ENCODE measurements at places on chromosomes 6 and 20. TPM values are rescaled to one million over a fixed set of nuclear protein-coding genes. Genes with fewer than 3 reads are reported as not detected.

DNA sequence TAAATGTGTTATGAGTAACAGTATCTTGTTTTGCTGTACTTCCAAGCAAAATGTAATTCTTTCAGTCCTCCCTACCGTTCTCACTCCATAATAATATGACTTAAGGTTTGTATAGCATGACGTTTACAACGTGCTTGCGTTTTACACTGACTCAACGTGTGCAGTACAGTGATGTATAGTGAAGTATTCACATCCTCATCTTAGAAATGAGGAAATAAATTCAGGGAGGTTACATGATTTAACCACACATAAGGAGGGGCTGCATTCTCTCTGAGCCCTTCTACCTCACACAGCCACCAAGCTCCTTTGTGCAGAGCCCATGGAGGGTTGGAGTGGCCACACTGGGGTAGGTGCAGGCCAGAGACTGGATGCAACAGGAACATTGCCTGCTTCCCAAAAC is 164.5 kb downstream of the MTHFD1L start:
- DNase-seq, result no peak
- H3K27me3 ChIP-seq, result no peaks in the 10 kb centered on the region
- peaks cover 35% of the 10 kb centered on the region for H3K36me3 ChIP-seq
- no peak overlapping the region for H3K27ac ChIP-seq
- peaks cover 6% of the 10 kb centered on the region for H3K4me1 ChIP-seq
- no peak overlapping the region for H3K4me3 ChIP-seq

- H3K4me1 ChIP-seq, result no peaks in the 10 kb centered on the region
- no peaks in the 10 kb centered on the region for H3K27me3 ChIP-seq
- H3K27ac ChIP-seq, result no peak overlapping the region
- DNase-seq, result no peak
Observed at GRCh38 chr6:1970151-1970561, 275.2 kb downstream of the GMDS start.

GRCh38 chr20:13632431-13632830 is 6.3 kb downstream of the TASP1 start:
- peaks cover 24% of the 10 kb centered on the region for H3K4me1 ChIP-seq
- no peaks in the 10 kb centered on the region for H3K27me3 ChIP-seq
- peaks cover 12% of the 10 kb centered on the region for H3K36me3 ChIP-seq
- no peak overlapping the region for H3K4me3 ChIP-seq

GRCh38 chr20:63602321-63602720 is 24.6 kb downstream of the GMEB2 start:
- no peak for DNase-seq
- H3K4me3 ChIP-seq, result no peak overlapping the region
- peaks cover 51% of the 10 kb centered on the region for H3K36me3 ChIP-seq
- peaks cover 4% of the 10 kb centered on the region for H3K4me1 ChIP-seq

GRCh38 chr6:16783509-16783908 is 22.2 kb upstream of the ATXN1 start:
- H3K27ac ChIP-seq, result no peak overlapping the region
- H3K27me3 ChIP-seq, result peaks cover 8% of the 10 kb centered on the region
- no peak overlapping the region for H3K4me3 ChIP-seq
- peaks cover 8% of the 10 kb centered on the region for H3K4me1 ChIP-seq
- no peak for DNase-seq

DNA sequence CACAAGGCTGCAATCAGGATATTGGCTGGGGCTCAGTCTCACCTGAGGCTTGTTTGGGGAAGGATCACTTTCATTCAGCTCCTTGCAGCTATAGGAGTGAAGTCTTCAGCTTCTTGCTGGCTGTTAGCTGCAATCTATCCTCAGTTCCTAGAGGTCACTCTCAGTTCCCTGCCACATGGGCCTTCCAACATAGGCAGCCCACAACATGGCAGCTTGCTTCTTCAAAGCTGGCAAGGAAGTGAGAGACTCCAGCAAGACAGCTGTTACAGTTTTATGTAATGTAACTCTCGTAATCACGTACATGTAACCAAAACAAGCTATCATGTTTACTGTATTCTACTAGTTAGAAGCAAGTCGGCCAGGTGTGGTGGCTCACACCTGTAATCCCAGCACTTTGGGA is 226.9 kb downstream of the CDC5L start:
- H3K36me3 ChIP-seq, result no peaks in the 10 kb centered on the region
- H3K4me1 ChIP-seq, result no peaks in the 10 kb centered on the region
- H3K4me3 ChIP-seq, result no peak overlapping the region
- H3K27ac ChIP-seq, result no peak overlapping the region
- DNase-seq, result no peak

- no peak for DNase-seq
- no peak overlapping the region for H3K4me3 ChIP-seq
- peaks cover 10% of the 10 kb centered on the region for H3K4me1 ChIP-seq
Observed at GRCh38 chr6:119210596-119210995, 132.1 kb upstream of the FAM184A start.

- peak overlapping the region; percentile 81 for H3K4me3 ChIP-seq
- DNase-seq, result no peak
- H3K36me3 ChIP-seq, result no peaks in the 10 kb centered on the region
- no peaks in the 10 kb centered on the region for H3K27me3 ChIP-seq
Observed at GRCh38 chr6:53360093-53360912, 11.6 kb upstream of the ELOVL5 start.

DNA sequence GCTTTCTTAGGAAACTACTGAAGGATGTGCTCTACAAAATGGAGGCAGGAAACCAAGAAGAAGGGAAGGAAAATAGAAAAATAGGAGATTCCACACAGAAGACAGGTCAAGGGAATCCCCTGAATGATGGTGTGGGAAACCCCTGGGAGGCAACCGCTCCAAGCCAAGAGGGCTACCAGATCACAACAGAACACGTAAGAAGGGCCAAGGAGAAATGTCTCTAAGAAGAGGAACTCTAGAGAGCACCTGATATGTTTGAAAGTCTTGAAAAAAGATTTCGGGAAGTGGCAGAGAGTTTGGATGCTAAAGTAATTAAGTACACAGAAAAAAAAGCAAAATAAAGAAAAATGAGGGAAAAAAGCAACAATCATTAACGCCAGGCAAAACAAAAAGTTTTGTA is 7.1 kb downstream of the KIF13A start:
- H3K27me3 ChIP-seq, result peaks cover 43% of the 10 kb centered on the region
- no peaks in the 10 kb centered on the region for H3K4me1 ChIP-seq
- H3K36me3 ChIP-seq, result no peaks in the 10 kb centered on the region

MEP1A gene
- not detected for total RNA-seq

VPS52 gene
- total RNA-seq, result 79.1 TPM

PRRT1 gene
- total RNA-seq, result 0.17 TPM

CAGE1 gene
- total RNA-seq, result 0.12 TPM

LRRC73 gene
- 0.48 TPM for total RNA-seq

TAF8 gene
- 60.2 TPM for total RNA-seq

BPIFB2 gene
- not detected for total RNA-seq

ADGRF1 gene
- total RNA-seq, result not detected

TXNDC5 gene
- 32.5 TPM for total RNA-seq
